AG04449 (cell line): ENCODE measurements at places on chromosomes 1 and 21.

DNA sequence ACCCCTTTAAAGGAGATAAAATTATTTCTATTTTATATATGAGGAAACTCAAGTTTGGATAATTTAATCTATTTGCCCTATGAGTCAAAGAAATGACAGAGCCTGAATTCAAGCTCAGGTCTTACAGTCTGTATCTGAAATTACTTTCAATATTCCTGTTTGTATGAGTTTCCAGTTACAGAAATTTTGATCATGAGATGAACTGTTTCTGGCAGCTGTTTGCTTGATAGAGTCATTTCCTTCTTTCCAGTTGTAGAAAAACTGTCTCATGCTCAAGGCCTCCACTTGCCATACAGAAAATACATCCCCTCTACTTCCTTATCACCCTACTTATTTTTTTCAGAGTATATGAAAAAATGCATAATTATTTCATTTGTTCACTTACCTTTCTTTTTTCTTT is 87.6 kb downstream of the PTPRC start:
- no peak for DNase-seq

DNA sequence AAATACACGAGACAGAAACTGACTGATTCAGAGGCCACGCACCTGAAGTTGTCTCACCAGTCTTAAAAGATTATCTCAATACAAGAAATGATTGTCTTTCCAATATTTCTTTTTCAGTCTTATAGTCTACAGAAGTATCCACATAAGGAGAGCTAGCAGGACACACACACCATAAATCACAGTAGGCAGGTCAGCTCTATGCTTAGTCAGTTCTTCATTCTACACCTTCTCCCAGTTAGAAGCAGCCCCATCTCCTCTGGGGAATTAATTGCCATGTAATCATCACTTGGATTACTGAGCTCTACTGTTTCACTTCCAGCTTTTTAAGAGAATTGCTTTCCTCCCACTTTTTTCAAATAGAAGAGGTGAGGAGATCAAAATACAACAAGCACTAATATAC is 59.6 kb downstream of the SMYD3 start:
- no peak for DNase-seq

DNA sequence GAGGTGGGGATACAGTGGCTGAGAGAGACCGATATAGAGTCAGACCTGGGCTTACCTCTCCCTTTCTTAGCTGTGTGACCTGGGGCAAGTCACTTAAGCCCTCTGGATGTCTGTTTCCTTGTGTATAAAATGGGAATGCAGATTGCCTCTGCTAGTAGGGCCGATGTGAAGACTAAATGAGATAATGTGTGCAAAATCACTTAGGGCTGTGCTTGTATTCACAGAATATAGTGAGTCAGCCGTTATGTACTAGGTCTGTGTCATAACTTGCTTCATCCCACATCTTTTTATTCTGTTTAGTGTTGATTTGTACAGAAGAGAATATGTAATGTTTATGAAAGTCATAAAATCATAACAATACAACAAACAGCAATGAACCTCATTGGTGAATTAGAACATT is 56.0 kb downstream of the PTPRU start:
- DNase-seq, result no peak

DNA sequence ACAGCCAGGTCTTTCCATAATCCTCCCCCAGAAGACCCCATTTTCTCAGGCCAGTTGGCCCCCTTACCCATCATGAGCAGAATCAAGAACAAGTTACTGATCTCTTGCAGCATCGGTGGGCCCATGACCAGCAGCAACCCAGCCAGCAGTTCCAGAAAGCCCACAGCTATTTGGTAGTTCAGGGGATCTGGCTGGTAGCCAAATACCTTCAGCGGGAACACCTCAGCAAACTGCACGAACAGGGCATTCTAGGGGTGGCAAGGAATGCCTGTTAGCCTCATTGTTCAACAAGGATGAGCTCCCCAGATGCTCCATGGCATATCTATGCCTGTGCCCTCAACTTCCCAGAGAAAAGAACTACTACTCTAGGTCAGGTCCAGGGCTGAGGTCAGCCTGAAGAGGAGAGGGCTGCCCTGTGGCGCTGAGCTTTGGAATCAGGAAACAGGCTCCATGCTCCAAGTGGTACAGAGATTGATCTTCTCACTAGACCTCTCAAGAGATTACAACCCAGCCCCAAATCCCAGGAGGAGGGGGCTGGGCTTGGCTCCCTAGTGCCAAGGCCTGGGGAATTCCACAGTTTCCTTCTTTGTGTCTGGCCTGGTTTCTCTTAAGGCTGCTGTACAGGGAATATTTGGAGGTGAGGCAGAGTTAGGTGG is 1.3 kb downstream of the TMEM35B start:
- no peak for DNase-seq

- no peak for DNase-seq
Measured at GRCh38 chr1:76314730-76315129, 240.2 kb downstream of the ST6GALNAC3 start.

- no peak for DNase-seq
Measured at GRCh38 chr21:9750341-9751086, 770.9 kb upstream of the TPTE start.

- no peak for DNase-seq
Measured at GRCh38 chr1:162868972-162869371, 8.0 kb upstream of the CCDC190 start.

GRCh38 chr1:183331091-183331742 is 87.0 kb downstream of the NMNAT2 start:
- no peak for DNase-seq

DNA sequence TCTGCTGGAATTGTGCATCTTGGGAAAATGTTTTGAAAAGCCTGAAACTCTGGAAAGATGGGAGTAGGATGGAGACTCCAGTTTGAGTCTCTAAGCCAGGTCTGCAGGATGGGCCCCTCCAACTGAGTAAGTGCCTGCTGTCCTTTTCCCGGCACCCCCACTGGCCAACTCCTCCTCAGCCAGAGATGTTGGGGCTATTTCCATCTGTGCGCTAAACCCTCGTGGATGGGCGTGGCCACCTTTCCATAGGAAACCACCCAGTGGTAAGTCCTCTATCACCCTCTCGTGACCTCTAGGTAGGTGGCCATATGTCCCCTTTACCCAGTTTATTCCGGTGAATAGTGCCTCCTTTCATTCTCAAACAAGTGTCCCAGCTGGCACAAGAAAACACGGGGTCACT is 250.9 kb downstream of the TOMM20 start:
- DNase-seq, result no peak

GRCh38 chr1:98404866-98405265 is 256.7 kb upstream of the SNX7 start:
- no peak for DNase-seq

- DNase-seq, result no peak
Measured at GRCh38 chr1:82371844-82372498, 571.2 kb downstream of the ADGRL2 start.

- DNase-seq, result no peak
Measured at GRCh38 chr1:37181425-37181824, 147.1 kb upstream of the GRIK3 start.

DNA sequence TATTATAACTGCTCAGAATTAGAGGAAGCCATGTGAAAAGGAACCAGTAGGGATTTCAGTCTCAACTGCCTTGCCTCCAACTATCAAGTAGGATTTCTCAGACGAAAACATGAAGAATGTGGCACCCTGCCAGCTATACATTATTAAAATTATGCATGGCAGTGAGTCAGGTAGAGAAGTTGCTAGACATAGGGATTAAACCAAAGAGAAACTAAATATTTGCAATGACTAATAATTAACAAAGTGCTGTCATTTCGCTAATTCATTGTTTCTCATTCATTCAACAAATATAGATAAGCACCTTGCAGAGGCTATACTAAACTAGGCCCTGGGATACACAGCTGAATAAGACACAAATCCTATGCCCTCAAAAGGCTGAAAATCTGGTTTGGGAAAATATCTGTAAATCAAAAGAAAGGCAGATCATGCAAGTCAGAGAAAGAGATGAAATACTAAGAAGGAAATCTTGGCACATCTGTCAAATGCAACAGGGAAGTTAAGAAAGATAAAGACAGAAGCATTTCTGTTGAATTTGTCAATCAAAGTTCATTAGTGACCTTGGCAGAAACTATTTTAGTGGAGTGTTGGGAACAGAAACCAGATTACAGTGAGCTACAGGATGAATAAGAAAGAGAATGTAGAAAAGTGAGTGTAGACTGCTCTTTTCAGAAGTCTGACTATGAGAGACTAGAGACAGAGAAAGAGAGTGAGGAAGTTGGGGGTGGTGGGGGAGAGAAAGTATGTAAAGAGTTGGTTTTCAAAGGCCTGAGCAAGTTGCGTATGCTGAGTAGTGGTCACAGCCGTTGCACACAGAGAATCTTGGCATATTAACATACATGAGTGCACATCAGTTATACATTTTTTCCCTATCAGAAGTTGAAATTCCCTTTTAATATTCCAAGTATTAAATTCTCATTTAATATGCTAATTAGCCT is 14.7 kb upstream of the NBPF11 start:
- DNase-seq, result no peak

DNA sequence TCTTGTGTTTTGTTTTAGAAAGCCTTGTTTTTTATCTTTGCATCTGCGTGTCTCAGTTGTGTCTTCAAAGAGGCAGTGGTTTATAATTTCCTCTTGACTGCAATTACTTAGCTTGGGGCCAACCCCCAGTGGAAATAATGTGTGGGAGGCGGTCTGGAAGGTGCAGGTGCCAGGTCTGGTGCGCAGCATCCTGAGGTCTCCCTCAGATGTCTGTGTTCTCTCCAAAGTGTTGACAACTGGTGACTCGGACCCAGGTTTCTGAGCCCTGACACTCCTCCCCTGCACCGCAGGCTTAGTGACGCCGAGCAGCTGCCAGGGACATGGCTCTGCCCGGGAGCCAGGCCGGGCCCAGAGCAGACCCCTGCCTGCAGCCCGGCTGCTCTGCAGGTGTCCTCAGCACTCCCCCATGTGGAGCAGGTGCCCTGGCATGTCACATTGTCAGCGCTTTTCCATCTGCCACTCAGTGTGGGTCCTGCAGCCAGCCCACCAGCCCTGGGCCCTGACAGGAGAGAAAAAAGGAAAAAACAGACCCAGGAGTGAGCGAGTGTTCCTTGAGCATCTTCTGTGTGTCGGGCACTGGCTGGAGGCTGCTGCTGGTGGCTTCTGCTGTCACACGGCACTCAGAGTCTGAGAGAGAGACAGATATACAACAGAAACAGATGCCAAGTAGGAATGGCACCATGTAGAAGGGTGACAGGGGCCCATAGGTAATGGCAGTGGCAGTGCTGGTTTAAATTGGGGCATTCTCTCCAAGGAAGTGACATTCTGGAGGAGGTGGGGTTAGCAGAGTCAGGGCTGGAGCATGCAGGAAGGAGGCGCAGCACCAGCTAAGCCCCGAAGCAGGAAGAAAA is 24.8 kb upstream of the SELENON start:
- DNase-seq, result no peak

DNA sequence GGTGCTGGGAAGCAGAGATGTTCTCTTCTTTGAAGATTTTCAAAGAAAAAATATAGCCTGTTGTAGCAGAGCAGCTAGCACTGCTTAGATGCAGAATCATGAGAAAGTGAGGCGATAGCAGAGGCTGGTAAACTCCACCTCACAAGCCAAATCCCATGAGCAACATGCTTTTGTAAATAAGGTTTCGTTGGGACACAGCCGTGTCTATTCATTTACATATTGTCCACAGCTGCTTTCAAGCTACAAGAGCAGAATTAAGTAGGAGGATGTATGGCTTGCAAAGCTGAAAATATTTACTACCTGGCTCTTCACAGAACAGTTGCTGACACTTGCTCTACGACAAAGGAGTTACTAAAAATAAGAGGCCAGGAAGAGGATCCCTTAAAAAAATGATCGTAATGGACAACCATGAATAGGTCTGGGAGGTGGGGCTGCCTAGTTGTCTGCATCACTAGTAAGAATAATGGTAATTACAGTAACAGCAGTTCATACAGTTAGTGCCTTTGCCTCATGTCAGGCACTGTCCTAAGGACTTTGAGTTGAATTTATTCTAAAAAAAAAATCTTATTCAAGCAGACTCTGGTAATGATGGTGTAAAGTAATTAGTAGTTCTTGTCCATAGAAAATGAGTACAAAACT is 622.0 kb downstream of the KIF26B start:
- no peak for DNase-seq

DNA sequence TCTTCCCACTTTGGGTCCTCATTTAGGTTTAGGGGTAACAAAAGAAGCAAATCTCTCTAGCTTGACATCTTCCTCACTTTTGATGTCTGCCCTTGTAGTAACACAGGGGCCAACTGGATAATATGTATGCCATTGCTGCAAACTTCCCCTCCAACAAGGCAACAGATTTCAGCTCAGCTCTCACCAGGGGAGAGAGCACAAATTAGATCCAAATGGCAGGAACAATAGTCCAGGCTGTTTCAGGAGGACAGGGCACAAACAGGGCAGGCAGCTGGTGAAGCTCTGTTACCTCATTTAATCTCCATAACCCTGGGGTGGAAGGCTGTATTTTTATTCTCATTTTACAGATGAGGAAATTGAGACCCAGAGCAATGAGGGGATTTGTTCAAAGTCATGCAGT is 4.3 kb upstream of the PIK3R3 start:
- no peak for DNase-seq

DNA sequence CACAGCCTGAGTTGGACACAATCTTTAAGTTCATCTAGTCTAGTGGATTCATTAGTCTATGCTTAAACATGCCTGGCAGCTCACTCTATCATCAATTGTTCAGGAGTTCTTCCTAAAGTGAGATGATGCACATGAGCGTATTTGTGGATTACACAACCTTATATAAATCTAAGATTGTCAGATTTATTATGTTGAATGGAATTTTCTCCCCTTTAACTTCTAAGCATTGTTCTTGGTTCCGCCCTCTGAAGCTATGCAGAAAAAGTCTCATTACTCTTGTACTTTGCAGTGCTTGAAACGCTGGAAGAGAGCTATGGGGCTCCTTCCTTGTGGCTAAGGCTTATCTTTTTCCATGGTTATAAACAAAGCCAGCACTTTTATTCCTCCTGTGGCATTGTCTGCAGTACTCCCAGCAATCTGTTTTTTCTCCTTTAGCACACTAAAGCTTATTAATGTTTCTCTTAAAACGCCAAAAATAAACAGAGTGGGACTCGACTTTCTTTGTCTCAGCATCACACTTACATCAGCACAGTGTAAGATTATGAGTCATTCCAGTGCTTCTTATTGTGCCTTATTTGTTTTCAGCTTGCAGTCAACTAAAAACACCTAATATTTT is 316.8 kb upstream of the CAMK1G start:
- no peak for DNase-seq

DNA sequence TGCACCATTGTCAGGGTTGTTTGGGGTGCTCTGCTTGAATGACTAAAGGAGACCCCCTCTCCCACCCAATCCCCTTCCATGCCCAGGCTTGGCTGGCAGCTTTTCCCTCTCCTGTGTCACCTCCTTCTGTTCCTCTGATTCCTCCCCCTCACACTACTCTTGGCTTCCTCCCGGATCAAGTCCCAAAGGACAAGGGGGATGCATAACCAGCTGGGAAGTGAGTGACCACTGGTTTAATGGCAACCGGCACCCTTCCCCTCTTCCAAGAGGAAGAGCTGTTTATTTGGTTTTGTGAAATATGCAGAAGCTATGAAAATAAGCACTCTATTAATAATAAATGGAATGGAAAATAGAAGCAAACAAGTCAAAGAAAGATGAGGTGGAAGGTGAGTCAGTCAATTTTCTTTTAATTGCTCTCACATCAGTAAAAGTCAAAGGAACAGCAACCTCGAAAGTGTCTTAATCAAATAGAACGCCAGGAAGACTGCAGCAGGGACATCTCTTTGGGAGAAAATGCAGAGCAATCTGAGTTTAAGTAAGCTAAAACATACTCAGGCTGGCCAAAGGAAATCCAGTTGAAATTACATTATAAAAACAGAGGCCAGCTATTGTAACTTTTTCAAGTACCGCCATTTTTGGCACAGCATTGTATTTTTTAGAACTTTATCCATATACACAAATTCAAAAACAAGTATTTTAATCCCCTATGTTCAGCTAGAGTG is 322.5 kb downstream of the SIPA1L2 start:
- no peak for DNase-seq

- no peak for DNase-seq
Measured at GRCh38 chr1:75074831-75075395, 59.3 kb upstream of the LHX8 start.
